Skin of body (tissue), 3 donors: ENCODE measurements at places on chromosomes 16 and 17.

DNA sequence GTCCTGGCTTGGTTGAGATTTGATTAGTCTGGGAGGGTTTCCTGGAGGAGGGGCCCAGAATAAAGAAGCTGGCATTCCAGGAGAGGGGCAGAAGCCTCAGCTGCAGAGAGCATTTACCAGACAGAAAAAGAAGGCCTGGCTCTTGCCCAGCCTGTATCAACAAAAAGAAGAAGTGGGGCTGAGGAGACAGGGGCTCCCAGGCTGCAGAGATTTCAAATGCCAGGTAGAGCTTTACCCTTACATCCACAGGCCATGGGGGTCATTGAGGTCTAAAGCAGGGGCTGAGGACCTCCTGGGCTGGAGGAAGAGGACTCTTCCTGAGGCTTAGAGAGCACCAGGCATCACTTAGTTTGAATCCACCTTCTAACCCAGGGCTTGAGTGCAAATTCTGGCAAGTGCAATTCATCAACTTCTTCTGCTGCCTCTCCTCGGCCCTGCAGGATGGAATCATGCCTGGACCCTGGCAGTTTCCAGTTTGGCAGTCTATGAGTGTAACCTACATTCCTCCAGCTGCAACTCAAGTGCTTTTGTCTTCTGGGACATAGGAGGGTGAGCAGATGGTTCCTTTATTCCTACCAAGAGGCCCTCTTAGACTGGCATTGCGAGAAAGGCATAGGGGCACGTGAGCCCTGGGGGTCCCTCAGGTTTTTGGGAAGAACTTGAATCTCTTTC is 15.3 kb downstream of the CA7 start:
- DNase-seq = no peak

GRCh38 chr16:53187775-53188174 is 133.0 kb downstream of the CHD9 start:
- no peak for DNase-seq

DNA sequence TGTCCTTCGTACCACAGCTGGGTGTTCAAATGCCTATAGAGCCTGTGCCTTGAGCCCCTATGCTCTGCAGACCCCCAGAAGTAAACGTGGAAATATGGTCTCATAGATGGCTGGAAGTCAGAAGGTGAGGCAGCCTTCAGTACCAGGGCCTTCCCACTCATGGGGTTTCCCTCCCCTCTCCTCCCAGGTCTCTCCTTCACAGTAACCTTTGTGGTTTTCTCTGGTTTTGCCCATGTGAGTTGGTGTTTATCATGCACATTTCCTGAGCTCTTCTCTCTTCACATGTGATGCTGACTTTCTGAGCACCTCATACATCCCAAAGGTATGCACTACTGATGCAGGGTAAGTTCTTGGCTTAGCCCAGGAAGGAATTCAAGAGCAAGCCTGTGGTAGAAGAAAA is 35.4 kb downstream of the TMEM114 start:
- no peak for DNase-seq

DNA sequence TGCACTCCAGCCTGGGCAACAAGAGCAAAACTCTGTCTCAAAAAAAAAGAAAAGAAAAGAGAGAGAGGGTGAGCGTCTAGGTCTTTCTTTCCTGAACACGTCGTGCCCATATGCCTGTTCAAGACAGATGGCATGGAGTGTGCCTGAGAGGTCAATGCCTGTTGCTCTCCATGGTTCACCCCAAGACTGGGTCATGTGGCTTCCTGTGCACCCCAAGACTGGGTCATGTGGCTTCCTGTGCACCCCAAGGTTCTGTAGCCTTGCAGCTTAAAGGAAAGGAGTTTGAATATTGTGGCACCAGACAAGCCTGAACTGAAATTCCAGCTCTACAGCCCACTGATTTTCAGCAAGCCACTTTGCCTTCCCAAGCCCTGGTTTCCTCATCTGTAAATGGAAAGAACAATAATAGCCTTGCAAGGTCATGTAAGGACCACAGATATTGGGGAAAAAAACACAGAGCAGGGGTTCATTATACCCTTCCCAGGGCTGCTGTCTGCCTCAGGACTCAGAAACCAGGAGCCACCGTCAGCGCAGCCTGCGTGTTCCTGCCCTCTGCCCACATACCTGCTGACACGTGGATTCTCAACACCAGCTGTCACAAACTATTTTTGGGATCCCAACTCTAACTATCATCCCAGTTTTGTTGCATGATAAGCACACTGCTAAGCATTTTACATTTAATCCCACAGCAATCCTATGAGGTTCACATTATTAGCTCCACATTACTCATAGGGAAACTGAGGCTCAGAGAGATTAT is 18.0 kb upstream of the NAGS start:
- no peak for DNase-seq

DNA sequence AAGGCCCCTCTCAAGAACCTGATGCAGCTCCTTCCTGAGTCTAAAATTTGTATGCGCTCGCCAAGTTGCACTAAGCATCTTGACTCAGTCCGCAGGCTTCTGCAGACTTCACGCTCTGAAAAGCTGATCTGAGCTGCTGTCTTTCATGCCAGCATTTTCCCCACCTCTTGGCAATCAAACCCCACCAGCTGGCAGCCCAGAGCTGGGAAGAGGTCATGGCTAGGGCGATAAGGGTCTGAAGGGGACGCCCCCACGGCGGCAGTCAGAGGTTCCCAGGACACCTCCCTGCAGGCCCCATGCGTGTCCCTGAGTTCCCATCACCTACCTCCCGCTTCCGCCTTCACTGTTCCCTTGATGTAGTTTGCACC is 5.1 kb upstream of the UNC13D start:
- DNase-seq = no peak

DNA sequence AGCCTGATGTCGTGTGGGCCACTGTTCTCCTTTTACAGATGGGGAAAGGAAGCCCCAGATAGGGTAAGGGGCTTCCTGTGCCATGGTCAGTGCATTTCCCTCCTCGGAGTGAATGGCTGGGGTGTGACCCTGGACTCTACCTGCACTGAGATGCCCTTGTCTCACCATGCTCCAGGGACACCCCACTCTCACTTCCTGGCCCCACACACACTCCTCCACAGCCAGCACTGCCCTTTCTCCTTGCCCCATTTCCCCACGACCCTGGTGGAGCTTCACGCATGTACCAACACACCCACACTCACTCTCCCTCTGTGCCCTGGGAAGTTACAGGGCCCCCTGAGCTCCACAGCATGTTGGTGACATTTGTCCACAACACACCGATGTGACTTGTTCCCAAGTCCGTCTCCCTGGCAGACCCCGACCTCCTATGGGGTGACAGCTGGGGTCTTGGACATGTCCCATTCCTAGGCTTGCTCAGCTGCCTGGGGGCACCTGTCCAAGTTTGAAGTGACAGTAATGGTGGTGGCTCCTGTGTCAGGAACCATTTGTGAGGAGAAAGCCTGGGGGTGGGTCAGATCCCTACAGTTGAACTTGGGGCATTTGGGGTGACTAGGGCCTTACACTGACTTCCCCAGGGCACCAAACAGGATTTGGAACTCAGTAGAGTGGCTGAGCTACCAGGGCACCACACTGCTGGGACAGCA is 47.4 kb downstream of the PECAM1 start:
- no peak for DNase-seq

GRCh38 chr16:30603945-30604315 is 6.3 kb downstream of the ZNF689 start:
- DNase-seq = peak; percentile 1

DNA sequence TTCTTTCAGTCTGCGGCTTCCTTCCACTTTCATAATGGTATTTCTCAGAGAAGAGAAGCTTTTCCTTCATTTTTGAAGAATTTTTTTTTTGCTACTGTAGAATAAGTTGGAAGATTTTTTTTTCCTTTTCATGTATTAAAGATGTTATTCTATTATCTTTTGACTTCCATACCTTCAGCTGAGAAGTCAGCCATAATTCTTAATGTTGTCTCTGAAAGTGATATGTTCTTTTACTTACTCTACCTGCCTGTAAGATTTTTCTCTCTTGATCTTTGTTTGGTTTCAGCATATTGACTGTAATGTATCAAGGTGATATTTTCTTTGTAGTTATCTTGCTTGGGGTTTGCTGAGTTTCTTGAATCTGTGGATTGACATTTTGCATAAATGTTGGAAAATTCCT is 143.5 kb upstream of the TOX3 start:
- no peak for DNase-seq

DNA sequence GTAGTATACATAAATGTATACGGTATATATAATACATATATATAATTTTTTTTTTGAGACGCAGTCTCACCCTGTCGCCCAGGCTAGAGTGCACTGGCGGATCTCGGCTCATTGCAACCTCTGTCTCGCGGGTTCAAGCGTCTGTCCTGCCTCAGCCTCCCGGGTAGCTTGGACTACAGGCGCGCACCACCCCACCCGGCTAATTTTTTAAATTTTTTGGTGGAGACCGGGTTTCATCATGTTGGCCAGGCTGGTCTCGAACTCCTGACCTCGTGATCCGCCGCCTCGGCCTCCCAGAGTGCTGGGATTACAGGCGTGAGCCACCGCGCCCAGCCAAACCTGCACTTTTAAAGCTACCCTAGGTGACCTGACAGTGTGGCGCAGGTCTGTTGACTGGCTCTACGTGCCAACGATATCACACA is 745 bp downstream of the PAM16 start:
- DNase-seq = no peak

DNA sequence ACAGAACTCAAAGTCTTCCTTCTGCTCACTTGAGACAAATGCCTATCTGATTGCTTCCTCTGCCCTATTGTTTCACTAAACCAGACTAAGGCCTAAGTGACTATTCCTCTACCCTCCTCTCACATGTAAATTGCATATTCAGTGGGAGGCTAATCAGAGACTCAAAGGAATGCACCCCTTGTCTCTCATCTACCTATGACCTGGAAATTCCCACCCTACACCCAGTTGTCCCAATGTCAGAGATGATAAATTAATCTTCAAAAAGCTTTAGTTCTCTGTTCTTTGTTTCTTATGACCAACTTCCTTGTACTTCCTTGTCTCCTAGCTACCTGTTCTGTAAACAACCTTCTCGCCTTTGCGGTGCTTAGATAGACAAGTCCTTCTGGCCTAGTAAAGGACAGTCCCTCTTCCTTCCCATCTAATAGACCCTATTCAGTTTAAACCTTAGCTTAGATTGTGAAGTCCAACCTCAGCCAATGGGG is 76.0 kb downstream of the EMP2 start:
- no peak for DNase-seq

DNA sequence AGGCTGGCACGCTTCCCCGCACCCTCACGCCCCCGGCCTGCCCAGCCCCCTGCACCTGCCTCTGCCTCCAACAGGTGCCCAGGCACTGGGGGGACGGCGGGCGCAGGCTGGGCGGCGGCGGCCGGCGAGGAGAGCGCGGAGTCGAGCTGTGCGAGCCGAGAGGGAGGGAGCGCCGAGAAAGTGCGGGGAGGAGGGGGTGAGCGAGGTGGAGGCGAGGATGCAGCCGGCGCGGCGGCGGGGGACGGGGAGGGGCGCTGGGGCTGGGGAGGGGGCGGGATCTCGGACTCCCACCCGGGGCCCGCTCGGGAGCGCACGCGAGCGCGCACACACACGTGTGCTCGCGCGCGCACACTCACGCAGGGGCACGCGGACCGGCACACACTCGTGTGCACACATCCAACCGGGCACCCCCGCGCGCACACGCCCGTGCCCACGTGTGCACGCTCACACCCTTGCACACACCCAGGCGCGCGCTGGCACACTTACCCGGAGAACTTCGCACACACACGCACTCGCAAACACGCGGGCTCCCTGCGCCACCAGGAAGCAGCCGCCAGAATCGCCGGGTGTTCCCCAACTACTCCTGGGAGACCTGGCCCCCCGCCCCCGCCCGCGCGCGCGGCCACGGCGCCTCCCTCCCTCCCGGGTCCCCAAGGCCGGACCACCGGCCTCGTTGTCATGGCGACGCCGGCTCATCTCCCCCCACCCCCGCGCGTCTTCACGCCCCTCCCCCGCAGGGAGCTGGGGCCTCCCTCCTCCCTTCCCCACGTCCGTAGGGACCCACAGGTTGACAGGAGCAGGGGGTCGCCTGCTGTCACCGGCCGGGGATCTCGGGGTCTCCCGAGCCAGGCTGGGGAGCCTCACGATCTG is at the start of gene DOC2A:
TSS of gene DOC2A (minus strand) at position 184 of the 870 bp plus-strand sequence. CDS start 805 bp downstream, outside the sequence.
- no peak for DNase-seq

DNA sequence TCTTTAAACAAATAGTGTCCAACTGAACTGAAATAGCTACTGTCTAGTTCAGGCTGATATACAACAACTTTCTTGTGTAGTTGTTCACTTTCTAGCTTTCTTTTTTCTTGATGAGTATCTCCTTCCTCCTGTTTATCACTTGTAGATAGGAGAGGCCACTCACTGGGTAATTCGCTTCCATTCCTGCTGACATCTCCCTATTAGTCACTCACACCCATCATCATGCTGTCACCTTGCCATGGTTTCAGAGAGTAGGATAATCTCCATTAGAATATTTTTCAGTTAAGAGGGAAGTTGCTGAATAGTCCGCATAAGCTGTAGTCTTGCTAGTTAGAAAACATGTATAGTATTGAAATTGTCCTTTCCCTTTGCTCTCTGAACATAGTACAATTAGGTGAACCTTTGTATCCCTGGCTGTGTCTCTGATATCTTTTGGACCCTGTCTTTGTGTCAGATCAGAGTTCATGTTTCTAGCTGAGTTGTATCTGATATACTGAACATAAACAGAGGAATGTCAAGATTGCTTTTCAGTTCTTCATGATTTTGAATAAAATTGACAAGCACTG is 64.4 kb upstream of the RASL10B start:
- DNase-seq = no peak

DNA sequence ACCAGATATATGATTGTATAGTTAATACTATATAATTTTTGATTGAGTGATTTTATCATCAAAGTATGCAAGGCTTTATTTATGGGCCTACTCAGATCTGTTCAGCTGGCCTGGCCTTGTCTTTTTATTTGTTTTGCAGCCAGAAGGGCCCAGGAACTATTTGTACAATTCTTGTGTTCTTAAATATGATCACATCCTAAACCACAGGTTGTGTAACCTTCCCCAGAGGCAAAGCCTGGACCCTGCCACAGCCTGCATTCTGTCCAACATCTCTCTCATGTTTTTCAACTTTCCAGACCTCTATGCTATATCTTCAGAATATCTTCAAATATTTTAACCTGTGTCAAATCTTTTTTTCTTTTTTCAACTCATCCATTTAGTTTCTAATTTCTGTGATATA is 410.4 kb upstream of the MON1B start:
- DNase-seq = no peak
